ENCODE measurements at places on chromosomes 3 and 15.

DNA sequence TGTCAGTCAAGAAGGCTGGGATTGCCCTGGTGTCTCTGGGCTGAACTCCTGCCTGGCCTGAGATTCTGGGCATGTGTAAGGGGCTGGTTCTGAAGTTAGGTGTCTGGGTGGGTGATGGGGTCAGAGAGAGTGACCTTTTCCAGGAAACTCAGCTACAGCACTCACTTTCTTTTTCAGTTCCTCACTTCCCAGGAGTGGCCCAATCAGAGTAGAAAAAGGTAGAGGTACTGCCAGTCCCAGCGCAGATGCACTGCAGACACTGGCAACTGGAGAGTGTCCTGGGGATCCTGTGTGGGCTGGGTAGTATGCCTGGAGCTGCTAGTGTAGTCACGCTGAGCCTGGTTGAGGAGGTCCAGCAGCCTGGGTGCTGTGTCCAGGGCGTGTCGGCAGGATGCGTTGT lies 46.5 kb upstream of the APEH start:
- no peak for DNase-seq

DNA sequence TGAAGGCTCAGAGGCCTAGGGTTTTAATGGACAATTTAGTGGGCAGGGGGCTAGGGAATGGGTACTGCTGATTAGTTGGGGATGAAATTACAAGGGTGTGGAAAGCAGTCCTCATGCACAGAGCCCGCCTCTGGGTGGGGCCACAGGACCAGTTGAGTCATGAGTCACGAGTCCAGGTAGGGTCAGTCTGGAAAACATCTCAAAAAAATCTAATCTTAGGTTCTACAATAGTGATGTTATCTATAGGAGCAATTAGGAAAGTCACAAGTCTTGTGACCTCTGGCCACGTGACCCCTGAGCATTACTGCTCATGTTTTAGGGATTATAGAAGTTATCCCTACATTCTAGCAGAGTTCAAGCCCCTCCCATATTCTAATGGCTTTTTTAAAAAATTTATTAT lies 18.6 kb upstream of the IREB2 start:
- no peak for DNase-seq

- DNase-seq = peak; percentile 12
These were observed 145.1 kb downstream of the LPP start for GRCh38 chr3:188299068-188299467.

- no peak for DNase-seq
These were observed 21.2 kb upstream of the LMOD3 start for GRCh38 chr3:69143612-69144011.

DNA sequence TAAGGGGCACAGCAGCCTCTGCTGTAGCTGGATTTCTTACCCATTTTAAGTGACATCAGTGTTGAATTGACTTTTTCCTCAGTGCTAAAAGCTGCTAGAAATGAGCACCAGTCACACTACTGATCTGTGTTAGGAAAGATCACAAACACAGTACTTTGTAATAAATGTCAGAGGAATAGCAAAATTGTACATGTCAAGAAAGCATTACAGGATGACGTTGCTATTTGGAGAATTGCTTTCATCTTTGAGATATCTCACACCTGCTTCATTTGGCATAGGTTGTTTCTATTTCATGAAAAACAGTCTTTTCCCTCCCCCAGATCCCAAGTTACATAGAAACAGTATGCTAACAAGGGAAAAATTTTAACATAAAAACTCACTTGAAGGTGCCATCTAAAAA lies 77.8 kb downstream of the SLC25A26 start:
- DNase-seq = no peak

DNA sequence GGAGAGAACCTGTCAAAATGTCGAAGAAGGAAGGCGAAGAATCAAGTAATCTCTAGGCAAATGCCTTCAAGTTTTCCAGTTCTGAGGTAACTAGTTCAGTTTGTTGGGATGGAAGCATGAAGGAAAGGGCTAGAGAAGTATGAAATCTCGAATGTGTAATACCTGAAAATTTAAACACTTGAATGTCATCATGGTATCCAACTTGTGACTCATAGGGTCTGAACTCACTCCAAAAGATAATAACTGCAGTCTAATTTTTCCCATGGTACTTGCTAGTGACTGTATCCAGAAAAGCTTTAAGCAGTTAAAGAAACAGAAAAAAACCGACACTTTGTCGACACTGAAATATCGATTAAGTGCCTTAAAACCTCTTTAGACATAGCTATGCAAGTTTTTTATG lies 102.9 kb upstream of the CHRM5 start:
- no peak for DNase-seq

DNA sequence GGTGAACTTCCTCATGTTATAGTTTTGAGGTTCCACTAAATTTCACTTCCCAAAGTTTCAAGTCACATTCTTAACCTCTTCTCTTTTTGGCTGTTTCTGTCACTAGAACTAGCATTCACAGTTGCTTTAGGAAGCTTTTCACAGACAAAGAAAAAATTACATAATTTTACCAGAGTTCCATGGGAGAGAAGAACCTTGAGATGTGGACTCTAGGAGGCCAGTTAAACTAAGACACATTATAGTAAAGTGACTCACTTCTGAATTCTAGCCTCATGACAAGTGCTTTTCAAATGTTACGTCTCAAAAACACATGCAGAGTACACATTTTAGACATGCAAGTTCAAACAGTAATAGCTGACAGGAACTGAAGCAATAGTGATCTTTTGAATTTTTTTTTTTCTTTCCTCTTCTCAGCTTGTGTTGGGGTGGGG lies 39.9 kb upstream of the LRTM1 start:
- no peak for DNase-seq

DNA sequence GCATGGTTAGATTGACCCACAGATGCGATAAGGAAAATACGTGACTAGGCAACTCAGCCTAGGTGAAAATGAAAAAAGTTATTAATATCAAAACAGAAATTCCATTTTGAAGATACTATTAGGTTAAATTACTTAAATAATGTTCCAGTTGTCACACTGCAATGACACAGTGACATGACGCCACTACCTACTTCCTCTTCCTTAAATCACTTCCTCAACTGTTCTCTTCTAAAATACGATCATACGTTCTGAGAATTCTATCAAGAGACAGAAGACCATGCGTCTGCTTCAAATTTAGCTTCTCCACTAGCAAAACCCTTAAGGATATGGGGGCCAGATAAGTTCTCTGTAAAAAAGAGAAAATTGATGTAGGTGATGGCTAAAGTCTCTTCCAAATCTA lies 18.2 kb downstream of the CMTM6 start:
- no peak for DNase-seq

- DNase-seq = no peak
These were observed 64.3 kb downstream of the CHL1 start for GRCh38 chr3:260898-261297.

DNA sequence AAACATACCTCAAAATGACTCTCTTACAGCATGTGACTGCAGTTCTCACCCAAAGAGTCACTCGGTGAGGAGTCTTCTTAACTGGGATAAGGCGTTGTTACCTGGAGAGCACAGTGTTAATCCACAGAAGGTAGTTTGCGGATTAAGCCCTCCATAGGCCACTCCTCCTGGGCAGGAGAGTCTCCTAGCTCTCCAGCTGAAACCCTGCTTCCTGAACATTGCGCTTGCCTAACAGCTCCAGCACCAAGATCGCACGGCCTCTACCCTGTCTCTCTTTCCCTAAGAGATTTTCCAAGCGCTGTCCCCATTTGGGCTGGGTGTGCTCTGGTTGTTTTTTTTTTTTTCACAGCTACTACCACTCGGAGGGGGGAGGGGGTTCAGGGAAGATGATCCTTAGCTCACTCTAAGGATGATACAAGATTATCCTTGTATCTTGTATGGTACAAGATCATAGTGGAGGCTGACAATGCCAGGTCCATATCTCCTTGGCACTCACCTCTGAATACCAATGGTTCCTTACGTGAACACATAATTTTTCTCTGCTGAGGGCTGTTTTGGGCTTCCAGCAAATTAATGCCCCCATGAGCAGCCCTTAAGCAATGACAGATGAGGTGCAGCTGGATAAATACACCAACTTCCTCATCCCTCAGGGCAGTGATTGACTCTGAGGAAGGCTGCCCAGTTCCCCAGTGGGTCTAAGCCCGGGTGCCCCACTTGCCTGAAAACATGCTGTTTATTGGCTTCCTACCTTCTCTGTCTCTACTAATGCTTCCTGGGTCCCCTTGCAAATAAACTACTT lies 185.2 kb upstream of the TSC22D2 start:
- no peak for DNase-seq

DNA sequence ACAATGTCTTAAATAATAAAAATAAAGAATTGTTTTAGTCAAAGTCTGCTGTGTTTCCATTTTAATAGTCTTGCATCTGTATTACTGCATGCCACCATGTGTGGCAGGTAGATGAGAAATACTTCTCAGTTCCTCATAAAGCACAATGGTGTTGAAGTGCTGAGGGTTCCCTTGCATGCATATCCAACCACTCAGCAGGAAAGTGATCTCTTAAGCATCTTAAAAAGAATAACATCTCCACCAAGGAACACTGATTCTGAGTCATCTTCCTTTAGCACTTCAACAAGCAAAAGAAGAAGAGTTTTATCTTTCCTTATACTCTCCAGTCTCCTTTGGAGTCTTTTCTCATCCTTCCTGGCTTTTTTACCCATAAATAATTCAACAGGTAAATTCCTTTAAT lies 602.0 kb downstream of the TBL1XR1 start:
- DNase-seq = no peak

DNA sequence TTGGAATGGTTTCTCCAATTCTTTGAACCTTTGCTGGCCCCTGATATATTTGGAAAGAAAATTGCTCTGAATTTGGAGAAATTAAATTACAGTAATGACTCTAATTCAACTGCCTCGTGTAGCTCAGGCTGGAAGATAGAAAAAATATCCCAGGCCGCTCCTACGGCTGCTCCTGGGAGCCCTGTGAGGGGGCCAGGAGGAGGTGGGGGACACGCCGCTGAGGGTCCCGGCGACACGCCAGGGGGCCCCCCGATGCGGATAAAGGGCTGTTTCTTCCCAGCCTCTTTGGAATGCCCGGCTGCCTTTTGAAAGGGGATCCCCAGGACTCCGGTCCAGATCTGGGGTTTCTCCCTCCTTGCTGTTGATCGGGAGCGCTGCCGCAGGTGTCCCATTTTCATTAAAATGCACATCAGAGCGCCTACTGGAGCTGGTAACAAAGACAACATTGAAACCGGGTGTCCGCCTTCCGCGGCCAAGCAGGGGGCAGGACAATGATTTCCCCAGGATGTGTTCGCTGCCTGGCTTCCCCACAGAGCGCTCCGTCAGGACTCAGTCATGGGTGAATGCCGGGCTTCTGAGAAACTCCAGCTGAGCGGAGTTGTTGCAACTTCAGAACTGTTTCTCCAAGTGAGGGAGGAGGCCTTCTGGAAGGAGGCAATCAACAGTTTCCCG lies 200.1 kb upstream of the KBTBD8 start:
- no peak for DNase-seq

GRCh38 chr3:197508051-197508451 lies 47.7 kb downstream of the BDH1 start:
- no peak for DNase-seq

DNA sequence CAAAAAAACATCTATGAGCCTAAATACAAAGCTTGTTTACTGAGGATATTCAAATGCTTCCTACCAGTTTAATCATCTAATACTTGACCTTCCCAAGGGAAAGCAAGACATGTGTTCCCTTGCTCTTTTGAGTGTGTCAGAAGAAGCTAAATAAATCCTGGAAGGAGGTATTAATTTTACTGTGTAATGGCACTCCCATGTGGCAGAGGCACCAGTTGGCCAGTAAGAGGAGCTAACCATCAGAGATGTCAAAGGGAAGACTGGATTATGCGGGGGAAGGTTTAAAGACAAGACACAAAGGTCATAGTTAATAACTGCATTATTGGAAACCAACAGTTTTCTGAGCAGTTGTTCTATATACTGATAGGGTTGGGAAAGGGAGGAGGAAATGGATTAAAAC lies 125.1 kb downstream of the SUCLG2 start:
- no peak for DNase-seq

- DNase-seq = no peak
These were observed 131.4 kb downstream of the IQCH start for GRCh38 chr15:67385971-67386370.

DNA sequence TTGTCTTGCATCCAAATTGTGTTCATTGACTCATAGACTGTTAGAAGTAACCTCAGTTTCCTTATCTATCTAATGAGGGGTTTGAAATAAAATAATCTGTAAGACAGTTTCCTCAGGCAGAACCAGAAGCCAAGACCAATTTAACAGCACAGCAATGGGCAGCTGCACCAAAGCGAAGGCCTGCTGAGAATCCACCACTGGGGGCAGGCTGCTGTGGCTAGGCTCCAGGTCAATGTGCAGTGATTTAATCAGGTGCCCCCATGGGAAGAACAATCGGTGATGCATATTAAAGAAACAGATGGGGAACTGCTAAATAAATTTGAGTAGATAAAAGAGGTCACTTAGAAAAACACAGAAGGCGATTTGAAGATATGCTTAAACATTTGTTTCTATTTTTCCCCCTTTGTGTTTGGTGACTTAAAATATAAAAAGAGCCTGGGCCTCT lies 28.0 kb upstream of the TMOD3 start:
- no peak for DNase-seq

Measured in stimulated activated CD4-positive, alpha-beta T cell treated with anti-CD3 and anti-CD28 coated beads, Interleukin-4, amount 100 ng/mL, for 1 hour (primary cell).